ENCODE measurements at places on chromosomes 5 and 9. TPM values are rescaled to one million over a fixed set of nuclear protein-coding genes. Genes with fewer than 3 reads are reported as not detected.

PRKAA1 gene
- 46.9 TPM for total RNA-seq

LIX1 gene
- total RNA-seq, result not detected

GFI1B gene
- total RNA-seq, result 0.19 TPM

ELL2 gene
- 131 TPM for total RNA-seq

GRCh38 chr9:76342858-76343257 lies 51.4 kb downstream of the RFK start:
- DNase-seq, result no peak
